ENCODE measurements at places on chromosomes 7 and 10. TPM values are rescaled to one million over a fixed set of nuclear protein-coding genes. Genes with fewer than 3 reads are reported as not detected.

Gene CTAGE15
- total RNA-seq = 0.56 TPM

DNA sequence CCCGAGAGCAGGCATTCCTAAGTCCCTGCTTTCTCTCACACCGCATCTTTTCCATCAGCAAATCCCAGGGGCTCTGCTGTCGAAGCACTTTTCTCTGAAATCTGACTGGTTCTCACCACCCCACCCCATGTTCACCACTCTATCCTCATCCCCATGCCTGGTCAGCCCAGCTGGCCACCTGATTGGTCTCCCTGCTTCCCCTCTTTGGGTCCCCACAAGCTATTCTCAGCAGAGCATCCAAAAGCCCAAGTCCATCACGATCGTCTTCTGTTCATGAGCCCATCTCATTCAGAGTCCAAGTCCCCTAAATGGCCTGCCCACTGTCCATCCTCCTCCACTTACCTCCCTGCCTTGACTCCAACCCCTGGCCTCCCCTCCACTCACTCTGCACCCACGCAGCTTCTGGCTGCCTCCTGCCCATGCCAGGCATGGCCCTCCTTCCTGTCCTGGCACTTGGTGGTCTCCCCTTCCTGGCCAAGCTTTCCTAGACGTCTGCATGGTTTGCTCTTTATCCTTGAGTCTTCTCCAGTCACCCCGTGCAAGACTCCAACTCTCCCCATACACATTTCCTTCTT, 1.6 kb upstream of the PPP2R2D start:
- peaks cover 16% of the 10 kb centered on the region for H3K27me3 ChIP-seq
- DNase-seq = no peak
- H3K4me3 ChIP-seq = peak overlapping the region; percentile 81

- no peaks in the 10 kb centered on the region for H3K27me3 ChIP-seq
- no peak for DNase-seq
- H3K36me3 ChIP-seq = no peaks in the 10 kb centered on the region
- H3K4me3 ChIP-seq = no peak overlapping the region
Observed at GRCh38 chr7:33500703-33501701, 371.6 kb downstream of the BBS9 start.

- no peak for DNase-seq
- H3K27ac ChIP-seq = no peak overlapping the region
- peaks cover 29% of the 10 kb centered on the region for H3K4me1 ChIP-seq
- no peaks in the 10 kb centered on the region for H3K36me3 ChIP-seq
- no peak overlapping the region for H3K4me3 ChIP-seq
Observed at GRCh38 chr10:118737603-118738302, 17.0 kb downstream of the CACUL1 start.
